ENCODE measurements at places on chromosomes 11 and 22. TPM values are rescaled to one million over a fixed set of nuclear protein-coding genes. Genes with fewer than 3 reads are reported as not detected.

GRCh38 chr11:76663486-76663810, 7.1 kb downstream of the LRRC32 start:
- DNase-seq: no peak

GRCh38 chr22:43365715-43366440, 22.7 kb upstream of the SCUBE1 start:
- no peak for DNase-seq

DNA sequence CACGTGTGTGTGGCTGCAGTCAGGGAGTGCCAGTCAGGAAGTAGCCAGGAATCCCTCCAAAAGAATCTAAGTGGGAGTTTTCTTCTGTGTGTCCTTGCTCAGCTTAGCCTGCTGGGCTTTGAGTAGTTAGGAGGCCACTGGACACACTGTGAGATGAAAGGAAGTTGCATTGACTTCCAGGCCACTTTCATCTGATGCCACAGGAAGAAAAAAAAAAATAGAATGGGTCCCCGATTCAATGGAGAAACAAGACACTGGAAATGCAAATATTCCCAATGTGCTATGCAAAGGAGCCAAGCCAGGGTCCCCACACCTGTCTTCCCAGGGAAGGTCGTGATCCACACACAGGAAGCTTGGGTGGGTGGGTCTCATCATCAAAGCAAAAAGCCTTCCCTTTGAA, 95.6 kb upstream of the E2F8 start:
- no peak for DNase-seq

DNA sequence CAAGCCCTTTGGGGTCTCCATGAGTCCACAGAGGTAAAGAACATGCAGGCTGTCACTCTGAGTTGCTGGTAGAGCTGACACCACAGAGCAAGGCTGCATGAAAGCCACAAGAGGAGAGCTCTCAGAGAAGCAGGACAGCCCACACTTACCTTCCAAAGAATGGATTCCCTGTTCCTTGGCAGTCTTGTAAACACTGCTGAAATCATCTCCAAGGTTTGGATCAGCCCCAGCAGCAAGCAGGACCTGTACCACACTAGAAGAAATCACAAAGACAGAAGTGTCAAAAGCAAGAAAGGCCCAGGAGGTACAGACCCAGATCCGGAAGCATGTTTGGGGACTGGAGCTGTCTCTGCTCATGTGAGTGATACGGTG, 54.2 kb downstream of the CLPB start:
- peak; percentile 10 for DNase-seq

- no peak for DNase-seq
These were observed 15.5 kb downstream of the EIF3F start for GRCh38 chr11:8002676-8003075.

- DNase-seq: peak; percentile 22
These were observed 134.3 kb upstream of the C11orf58 start for GRCh38 chr11:16603890-16604793.

DNA sequence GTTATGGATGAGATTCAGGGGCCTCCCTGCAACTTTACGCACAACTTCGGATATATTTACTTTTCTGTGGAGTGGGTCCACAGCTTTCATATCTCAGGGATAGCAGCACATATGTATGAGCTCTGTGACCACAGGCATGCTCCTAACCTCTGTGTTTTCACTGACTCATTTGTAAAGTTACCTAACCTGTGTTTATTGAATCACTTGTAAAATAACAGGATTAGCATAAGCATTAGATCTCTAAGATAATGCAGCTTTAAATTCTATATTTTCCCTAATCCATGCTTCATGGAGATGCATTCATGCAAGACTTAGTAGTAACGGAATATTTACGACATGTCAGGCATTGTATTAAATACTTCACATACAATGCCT, 47.9 kb upstream of the DDI1 start:
- DNase-seq: peak; percentile 80

- no peak for DNase-seq
These were observed 113.7 kb downstream of the FEZ1 start for GRCh38 chr11:125382314-125382791.

The DRD2 gene
- total RNA-seq: not detected

GRCh38 chr11:72204886-72205285, 11.7 kb upstream of the FOLR2 start:
- no peak for DNase-seq

DNA sequence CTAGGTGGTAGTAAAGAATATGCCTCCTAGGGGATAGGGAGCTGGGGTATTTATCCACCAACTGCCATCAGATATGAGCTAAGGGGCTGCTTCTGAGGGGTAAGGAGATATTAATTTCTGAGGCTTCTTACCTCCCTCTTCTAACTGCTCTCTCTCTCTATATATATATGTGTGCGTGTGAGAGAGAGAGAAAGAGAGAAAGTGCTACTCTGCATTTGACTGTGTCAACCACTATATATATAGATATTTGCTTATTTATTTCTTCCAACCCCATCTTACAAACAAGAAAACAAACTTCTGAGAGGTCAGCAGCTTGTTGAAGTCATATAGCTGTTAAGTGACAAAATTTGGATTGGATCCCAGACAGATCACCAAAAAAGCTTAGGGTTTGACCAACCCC, 5.9 kb upstream of the HEPACAM start:
- DNase-seq: no peak

- no peak for DNase-seq
These were observed 4.0 kb downstream of the YPEL4 start for GRCh38 chr11:57645689-57646085.

The OR52I2 gene
- total RNA-seq: not detected

DNA sequence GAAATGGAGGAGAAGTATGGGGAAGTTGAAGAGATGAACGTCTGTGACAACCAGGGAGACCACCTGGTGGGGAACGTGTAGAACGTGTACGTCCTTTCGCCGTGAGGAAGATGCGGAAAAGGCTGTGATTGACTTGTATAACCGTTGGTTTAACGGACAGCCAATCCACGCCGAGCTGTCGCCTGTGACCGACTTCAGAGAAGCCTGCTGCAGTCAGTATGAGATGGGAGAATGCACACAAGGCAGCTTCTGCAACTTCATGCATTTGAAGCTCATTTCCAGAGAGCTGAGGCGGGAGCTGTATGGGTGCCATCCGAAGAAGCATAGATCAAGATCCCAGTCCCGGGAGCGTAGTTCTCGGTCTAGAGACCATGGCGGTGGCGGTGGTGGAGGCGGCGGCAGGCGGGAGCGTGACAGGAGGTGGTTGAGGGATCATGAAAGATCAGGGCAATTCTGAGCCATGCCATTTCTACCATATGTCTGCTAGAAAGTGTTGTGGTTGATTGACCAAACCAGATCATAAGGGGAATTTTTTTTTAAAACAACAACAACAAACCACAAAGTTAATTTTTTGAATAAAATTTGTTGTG, 36.8 kb upstream of the PHOX2A start:
- no peak for DNase-seq

GRCh38 chr11:61106894-61107470, 4.7 kb downstream of the CD5 start:
- DNase-seq: no peak

DNA sequence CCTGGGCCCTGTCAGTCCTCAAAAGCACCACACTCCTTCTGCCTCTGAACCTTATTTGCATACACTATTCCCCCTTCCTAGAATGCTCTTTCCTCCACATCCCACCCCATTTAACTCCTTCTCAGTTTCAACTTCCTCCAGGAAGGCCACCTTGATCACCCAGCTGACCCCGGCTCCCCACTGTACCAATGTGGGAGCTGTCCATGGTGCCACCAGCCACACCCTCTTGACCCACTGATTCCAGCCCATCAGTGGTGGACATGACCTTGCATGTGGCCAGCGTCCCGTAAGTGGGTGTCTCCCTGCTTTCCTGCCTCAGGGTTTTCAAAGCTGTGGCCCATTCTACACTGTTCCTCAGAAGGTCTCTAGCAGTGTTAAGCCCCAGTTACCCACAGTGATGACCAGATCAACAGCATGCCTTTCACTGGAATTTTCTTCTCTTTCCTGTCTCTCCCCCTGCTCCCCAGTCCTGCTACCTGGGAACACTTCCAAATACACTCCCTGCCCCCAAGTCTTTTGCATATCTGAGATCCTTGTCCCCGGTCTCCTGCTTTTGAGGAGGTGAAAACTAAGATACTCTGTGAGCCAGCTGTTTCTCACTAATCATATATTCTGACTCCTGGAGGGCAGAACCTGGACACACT, 346.6 kb downstream of the MN1 start:
- no peak for DNase-seq

DNA sequence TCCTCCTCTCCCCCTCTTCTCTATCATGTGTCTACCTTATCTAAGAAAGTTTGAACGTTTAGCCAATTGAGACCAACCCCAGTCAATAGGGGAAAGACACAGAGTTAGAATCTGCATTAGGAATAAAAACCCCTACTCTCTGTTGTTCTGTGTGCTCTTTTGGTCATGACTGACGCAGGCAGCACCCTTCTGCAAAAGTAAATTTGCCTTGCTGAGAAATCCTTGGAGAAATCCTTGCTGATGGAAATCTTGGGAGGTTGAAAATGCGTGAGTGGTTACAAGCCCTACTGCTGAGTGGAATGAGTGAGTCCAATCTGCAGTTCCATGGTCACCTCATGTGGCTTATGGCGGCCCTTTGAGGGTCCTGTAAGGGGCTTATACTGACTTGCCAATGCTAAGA, 145.2 kb downstream of the AASDHPPT start:
- DNase-seq: peak; percentile 22

The CASP5 gene
- total RNA-seq: not detected

- no peak for DNase-seq
These were observed 51.7 kb downstream of the HSD17B12 start for GRCh38 chr11:43732225-43732624.
